Fibroblast of lung (primary cell): ENCODE measurements at places on chromosomes 16 and 17. TPM values are rescaled to one million over a fixed set of nuclear protein-coding genes. Genes with fewer than 3 reads are reported as not detected.

- no peak for DNase-seq
Measured at GRCh38 chr17:80284631-80285030, 24.0 kb downstream of the RNF213 start.

- no peak for DNase-seq
Measured at GRCh38 chr16:29232811-29233704, 173.5 kb downstream of the NPIPB11 start.

DNA sequence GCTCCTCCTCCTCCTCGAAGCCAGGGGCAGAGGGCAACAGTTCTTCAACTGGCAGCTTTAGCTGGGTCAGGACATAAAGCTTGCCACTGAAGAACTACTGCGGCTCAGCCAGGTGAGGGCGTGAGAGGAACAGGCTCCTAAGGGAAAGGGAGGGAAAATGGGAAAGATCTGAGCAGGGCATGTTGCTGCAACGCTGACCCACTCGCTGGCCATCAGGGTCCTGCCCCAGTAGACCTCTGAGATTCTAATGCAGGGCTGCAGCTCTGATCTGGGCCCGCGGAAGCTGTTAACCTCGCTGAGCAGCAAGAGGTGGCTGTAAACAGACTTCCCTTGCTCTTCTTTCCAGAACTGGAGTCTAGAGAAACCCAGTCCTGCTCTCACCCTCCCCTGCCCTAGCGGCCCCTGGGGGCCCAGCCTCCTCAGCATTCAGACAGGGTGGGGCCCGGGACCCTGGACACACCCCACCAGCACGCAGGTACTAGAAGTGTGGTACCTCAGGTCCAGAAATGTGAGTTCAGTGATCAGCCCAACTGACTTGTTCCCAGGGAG is 3.8 kb upstream of the TLCD2 start:
- DNase-seq, result peak; percentile 24

DNA sequence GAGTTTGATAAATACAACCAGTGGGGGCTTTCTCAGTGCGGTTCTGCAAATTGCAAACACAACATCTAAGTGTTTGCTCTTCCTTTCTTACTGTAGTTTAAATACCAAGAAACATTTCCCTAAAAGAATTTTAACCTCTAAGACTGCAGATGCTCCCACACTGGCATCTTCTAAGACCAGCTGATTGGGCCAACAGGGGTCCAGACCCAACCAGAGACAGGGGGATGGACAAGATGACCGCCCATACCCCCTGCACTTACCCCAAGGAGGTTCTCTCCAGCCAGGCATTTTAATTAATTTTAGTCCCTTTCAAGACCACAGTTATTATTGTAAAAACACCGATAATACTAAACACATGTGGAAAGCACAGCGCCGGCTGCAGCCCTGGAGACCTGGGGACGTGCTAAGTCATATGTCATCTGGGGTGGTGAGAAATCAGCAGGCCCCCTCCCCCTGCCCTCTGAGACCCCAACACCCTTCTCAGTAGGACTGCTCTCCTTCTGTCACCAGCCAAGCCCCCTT is 242.3 kb downstream of the SOX9 start:
- DNase-seq, result no peak

- no peak for DNase-seq
Measured at GRCh38 chr16:89253548-89254287, 36.2 kb downstream of the ZNF778 start.

- no peak for DNase-seq
Measured at GRCh38 chr16:56047307-56048234, 143.7 kb upstream of the GNAO1 start.

DNA sequence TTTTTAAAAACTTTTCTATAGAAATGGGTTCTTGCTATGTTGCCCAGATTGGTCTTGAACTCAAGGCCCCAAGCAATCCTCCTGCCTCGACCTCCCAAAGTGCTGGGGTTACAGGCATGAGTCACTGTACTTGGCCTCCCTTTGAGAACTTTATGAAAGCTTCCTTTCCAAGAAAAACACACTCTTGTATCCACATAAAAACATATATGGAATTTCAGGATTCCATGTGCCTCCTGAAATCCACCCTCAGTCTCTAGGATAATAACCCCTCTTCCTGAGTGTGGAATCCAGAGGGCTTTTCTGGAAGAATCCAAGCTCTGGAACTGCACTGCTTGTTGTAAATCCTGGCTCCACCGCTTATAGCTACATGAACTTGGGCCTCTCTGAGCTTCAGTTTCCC is 53.2 kb upstream of the MRTFB start:
- no peak for DNase-seq

DNA sequence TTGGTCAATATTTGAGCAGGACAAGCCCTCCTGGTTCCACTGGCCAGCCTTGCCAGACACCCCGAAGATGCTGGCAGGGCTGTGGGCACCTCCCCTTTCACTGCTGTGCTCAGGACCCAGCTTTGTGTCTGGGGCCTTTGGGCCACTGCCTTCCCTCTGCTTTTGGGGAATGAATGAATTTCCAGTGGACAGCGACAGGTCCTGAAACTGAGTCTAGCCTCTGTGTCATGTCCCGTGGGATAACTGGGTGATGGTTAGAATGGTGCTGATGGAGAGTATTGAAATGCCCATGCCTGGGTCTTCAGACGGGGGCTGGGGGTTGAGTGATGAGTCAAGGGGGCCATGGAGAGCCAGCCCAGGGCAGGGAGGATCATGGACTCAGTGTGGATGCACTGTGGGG is 135.8 kb downstream of the FOXL1 start:
- no peak for DNase-seq

- no peak for DNase-seq
Measured at GRCh38 chr17:68387435-68388218, 69.7 kb downstream of the WIPI1 start.

DNA sequence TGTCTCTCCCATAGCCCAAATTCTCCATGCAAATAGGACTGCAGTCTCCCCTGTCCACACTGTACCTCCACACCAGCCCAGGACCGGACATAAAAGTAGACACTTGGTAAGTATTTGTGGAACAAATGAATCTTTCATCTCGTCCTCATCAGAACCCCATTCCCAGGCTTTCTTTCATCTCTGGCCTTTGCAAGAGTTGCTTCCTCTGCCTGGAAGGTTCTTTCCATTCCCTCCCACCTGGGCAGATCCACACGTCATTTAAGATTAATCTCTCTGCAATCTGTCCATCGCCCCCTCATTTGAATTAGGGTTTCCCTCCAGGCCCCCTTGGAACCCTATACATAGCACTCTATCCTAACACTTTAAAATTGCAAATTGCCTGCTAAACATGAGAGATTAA is 3.9 kb upstream of the NXPH3 start:
- DNase-seq, result no peak

GRCh38 chr16:2273484-2273883 is 5.6 kb upstream of the RNPS1 start:
- DNase-seq, result no peak

BLMH gene
- 23.0 and 27.5 TPM in 2 replicates for total RNA-seq

NPW gene
- total RNA-seq, result 0.26 and 0.99 TPM in 2 replicates

PRSS33 gene
- total RNA-seq, result not detected in 2 replicates

HSF5 gene
- total RNA-seq, result under 0.01 TPM in 2 replicates
